ENCODE measurements at places on chromosomes 2 and 18.

DNA sequence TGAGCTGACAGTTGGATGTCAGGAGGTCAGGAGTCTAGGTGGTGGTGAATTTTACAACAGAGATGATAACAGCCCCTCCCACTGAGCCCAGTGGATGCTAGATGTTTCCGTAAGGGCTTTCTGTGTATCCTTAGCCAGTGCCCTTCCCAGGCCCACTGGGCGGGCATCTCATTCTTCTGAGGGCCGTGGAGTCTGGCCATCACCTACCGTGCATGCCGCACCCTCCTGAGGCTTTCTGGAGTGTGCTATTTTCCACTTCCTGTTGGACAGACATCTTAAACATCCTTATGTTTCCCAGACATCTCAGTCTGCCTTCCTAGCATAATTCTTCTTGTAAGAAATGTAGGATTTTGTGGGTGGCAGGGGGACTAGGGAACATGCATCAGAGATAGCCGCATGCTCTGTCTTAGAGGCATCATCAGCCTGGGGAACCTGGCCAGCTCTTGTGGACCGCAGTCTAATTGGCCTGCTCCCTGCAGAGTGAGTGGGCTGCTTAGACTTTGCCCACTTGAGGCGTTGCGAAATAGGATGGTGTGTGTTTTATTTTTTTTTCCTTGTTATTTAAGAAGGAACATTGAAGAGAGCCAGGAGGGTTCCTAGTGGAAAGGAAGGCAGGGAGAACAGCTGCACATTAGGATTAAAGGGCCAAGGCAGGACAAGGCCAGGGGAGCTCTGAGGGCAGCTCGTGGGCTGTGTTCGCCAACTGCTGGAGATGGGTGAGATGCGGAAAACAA is 135.8 kb downstream of the SH3RF3 start:
- DNase-seq = no peak

GRCh38 chr2:44843641-44844310 is 97.7 kb upstream of the SIX3 start:
- no peak for DNase-seq

DNA sequence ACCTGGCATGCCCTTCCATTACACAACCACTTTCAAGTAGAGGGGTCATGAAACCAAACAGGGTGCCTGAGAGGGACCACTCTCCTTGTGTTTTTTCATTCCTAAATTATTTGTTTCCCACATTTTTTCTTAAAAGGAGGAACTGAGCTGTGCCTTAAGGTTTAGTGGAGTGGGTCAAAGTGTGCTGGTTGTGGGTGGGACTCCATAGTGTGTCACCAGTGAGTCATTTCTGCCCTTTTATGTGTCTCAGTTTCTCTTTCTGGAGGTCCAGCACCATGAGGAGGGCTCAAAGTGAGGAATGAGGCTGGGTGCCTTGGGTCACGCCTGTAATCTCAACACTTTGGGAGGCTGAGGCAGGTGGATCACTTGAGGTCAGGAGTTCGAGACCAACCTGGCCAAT is 37.8 kb downstream of the COMMD1 start:
- DNase-seq = no peak

DNA sequence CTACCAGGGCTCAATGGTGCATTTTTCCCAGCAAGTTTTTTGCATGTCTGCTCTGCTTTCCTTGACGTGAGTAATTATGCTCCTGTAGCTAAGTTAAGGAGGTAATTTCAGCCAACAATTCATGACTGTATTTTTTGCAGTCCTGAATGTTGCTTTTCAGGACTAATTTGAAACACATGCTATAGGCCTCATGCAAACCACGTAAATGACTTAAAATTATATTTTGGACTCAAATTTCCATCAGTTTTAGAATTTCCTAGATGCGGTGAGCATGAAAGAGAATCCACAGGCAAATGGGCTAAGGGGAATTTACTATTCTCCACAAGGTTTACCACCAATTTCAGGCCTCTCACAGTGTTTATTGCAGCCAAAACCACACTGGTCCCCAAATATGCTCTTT is 589.9 kb upstream of the LRRTM1 start:
- no peak for DNase-seq

- no peak for DNase-seq
Measured at GRCh38 chr2:145253492-145253891, 733.6 kb upstream of the ZEB2 start.

DNA sequence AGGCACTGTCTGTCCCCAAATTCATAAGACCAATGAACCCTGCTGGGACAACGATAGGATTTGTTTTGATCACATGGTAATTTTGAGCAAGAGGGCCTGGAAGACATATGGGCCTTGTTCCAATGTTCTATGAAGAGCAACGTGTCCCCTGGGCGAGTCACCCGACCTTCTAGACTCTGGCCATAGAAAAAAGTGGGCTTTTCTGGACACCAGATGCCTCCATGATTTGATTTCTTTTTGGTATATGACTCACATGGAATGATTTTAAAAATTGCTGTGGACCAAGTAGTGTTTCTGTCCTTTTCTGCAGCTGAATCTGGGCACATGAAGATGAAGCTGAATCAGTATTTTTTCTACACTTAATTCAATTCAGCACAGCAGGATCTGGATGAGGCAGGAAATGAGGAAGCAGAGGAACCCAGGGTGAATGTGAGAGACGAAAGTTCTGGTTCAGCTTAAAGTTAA is 104.9 kb downstream of the CDC42EP3 start:
- no peak for DNase-seq

DNA sequence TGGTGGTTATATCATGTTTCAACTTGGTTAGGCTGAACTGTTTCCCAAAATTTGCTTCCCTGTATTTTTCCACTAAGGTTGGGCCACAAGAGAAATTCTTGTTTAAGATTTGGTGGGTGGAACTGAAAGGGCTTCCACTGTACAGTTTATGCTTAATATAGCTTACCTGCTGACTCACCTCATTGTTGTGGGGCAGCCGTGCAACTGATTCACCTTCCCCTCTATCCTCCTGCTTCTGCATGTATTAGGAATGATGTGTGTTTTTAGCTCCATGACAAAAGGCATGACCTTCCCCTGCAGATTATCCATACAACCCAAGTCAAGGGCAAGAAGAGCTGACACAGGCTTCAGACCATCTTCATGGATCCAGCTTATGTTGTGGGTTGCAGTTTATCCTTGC is 98.4 kb upstream of the GULP1 start:
- no peak for DNase-seq

- no peak for DNase-seq
Measured at GRCh38 chr18:7017013-7017412, 100.6 kb downstream of the LAMA1 start.

DNA sequence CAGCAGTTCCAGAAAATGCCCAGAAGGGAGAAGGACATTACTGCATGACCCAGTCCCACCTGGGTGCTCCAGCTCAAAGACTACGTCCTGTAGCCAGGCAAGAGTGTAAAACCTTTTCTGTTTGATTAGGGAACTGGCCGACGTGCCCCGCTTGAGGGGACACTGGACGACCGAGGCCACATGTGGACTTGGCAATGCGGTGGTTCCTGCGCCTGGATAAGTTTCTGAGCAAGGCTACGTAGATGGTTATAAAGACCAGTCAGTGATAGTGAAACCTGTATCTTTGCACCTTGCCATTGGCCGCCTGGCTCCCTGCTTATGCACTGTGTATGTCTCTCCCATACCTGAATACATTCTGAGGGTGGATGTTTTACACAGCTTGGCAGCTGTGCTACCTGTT is 567.0 kb upstream of the CRIM1 start:
- no peak for DNase-seq

- DNase-seq = no peak
Measured at GRCh38 chr2:12856934-12857601, 140.3 kb downstream of the TRIB2 start.

GRCh38 chr2:140851258-140851981 is 1279.4 kb downstream of the LRP1B start:
- DNase-seq = no peak

GRCh38 chr2:190911813-190912212 is 31.2 kb downstream of the GLS start:
- no peak for DNase-seq

DNA sequence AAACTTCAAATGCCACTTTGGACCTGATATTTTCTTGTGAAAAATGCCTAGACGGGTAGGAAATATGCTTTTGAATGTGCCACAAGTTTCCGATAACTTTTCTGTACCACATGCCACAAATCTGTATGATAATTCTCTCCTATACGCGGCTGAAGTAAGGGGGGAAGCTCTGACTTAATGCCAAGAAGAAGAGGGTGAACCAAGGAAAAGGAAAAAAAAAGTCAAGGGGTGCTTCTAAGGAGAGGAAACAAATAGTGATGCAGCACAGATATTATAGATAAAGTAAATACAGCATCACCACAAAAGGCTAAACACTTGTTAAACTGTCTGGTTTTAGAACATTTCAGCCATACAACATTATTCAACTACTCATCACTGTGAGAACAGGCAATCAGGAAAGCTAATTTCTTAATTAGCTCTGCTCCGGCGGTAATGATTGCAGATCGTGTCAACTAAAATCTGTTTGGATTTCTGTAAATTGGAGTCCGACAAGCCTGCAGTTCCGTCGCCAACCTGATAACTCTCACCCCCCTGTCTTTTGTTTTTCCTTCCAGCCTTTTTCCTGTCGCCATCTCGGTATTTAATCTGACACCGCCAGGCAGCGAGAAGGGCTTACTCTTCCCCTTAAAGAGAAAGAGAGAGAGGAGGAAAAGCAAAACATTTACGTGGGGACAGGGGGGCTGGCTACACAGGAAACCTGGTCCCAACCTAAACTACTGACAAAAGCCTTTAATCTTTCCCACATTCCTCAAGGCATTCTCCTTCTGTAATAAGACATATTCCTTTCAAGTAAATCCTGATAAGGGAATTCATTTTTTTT is 67.5 kb downstream of the ZEB2 start:
- DNase-seq = no peak

GRCh38 chr2:160338901-160339685 is 139.0 kb upstream of the ITGB6 start:
- peak; percentile 36 for DNase-seq

DNA sequence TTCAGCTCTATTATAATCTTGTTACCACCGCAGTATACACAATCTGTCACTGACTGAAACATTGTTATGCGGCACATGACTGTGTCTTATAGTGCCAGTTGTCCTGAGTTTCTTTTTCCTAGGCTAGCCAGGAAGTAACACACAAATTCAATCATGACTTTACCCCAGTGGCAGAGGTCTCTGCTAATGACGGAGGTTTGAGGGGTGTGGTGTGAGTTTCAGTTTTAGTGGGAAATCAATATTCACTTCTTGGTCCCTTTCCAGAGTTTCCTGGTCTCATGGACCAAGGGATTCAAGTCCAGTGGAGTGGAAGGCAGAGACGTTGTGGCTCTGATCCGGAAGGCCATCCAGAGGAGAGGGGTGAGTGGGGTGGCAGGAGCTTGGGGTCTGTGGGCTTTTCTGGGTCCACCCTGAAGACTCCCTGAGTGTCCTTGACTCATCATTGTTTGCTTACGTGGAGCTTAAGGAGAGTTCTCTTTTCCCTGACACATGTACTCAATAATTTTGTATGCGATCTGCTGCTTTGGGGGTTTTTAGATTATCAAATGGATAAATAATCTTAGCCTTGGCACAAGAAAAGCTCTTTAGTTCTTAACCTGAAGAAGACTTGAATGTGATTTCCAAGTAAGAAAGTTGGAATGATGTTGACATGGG is 39.2 kb downstream of the HK2 start:
- no peak for DNase-seq

- no peak for DNase-seq
Measured at GRCh38 chr2:37297632-37298031, 27.0 kb downstream of the PRKD3 start.

DNA sequence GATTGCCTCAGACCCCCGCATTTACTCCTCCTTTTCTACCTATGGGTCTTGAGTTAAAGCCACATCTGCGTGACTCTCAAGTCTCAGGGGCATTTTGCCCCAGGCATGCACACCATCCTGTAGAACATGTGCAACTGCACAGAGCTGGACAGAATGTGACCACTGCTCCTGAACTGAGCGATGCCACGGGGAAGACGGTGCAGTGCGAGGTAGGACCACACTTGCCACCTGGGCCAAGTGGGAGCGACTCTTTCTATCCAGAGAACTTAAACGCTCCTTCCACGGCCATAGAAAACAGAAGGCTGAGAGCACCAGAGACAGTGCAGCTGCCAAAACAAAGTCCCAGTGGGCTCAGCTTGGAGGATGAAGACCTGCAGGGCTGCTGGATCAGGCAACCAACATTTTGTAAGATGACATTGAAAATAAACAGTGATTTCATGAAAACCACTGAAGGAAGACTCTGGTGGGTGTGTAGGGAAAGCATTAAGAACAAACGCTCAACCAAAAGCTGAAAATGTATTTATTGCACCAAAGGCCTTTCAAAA is 149.0 kb upstream of the HDAC4 start:
- no peak for DNase-seq

- DNase-seq = no peak
Measured at GRCh38 chr18:62953663-62954062, 238.3 kb downstream of the PHLPP1 start.

GRCh38 chr2:149552226-149552625 is 35.3 kb downstream of the MMADHC start:
- no peak for DNase-seq

GRCh38 chr2:235552671-235553070 is 58.8 kb downstream of the AGAP1 start:
- no peak for DNase-seq

DNA sequence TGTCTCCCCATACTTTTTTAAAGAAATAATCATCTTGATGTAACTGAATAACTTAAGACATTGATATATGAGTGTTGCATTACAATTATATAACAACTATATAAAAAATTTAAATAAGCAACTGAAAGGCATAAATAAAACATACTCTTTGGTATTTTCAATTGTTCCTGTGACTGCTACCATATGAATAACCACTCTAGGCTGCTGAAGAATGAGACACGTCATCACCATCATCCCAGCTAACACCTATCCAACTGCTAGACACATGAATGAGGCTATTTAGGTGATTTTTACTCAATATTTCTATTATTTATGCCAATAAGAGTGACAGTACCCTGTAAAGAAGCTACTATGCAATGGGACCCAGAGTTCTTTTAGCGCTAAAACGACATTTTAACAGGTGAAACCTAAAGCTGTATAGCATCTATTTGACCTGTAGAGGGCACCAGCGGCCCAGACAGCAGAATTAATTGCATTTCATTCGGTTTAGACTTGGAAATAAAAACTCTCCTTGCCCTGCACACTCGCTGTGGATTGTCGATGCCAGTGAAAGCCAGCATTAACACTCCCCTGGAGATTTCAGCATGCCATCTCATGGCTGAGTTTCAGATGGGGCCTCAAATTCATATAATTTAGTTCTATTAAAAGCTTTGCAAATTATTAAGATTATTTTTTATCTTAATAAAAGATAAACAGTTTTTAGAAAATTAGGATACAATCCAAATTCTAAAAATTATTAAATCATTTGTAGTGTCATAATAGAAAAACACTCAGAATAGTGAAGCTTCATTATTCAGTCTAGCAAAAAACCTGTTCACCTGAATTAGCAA is 89.4 kb upstream of the MAP2 start:
- peak; percentile 18 for DNase-seq

Data from heart right ventricle (tissue), 16 donors.